AG10803 (cell line): ENCODE measurements at places on chromosomes 4 and X.

- no peak for DNase-seq
Observed at GRCh38 chr4:114497116-114497515, 101.5 kb upstream of the UGT8 start.

GRCh38 chrX:17465201-17465600 lies 90.2 kb downstream of the NHS start:
- DNase-seq, result peak; percentile 51

- peak; percentile 27 for DNase-seq
Observed at GRCh38 chr4:108685036-108685686, 34.8 kb downstream of the OSTC start.

DNA sequence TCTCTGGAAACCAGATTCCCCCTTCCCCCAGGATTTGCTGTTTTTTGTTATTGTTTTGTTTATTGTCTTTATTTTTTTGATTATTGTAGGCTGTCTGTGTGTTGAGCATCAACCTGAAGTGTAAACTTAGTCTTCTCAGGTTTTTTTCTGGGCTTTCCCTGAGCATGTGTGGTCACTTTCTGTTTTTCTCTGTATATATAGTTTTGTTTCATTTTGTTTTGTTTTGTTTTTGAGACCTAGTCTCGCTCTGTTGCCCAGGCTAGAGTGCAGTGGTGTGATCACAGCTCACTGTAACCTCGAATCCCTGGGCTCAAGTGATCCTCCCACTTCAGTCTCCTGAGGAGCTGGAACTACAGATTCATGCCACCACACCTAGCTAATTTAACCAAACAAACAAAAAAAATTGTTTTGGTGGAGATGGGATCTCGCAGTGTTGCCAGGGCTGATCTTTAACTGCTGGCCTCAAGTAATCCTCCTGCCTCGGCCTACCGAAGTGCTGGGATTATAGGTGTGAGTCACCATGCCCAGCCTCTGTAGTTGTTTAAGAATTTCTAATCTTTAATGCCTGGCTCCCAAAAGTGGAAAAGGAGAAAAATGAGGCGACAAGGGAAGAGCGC lies 9.1 kb downstream of the IL13RA1 start:
- DNase-seq, result no peak

- DNase-seq, result no peak
Observed at GRCh38 chrX:1442016-1442665, 10.6 kb downstream of the ASMTL start.

DNA sequence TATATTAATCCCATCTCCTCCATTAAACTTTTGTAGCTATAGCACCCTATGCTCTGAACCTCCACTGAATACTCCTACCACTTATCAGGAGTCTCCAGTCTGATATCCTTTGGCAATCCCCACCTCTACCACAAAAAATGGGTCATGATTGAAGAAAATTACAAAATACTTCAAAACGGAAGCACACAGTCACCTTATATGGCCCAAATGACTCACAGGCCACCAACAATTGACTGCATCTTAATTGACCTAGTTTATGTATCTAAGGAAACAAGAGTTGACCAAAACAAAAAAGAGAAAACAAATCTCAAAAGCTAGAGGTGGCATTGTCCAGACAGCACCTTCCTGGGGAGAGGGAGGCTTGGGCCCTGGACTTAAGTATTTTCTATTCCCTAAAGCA lies 120.0 kb upstream of the DIAPH2 start:
- DNase-seq, result peak; percentile 14

GRCh38 chr4:19191979-19192650 lies 1059.6 kb upstream of the SLIT2 start:
- DNase-seq, result no peak

- peak; percentile 86 for DNase-seq
Observed at GRCh38 chrX:47361538-47362511, 8.6 kb upstream of the ZNF157 start.

GRCh38 chr4:124423160-124423559 lies 289.4 kb downstream of the ANKRD50 start:
- no peak for DNase-seq

GRCh38 chr4:57154926-57155325 lies 44.7 kb upstream of the IGFBP7 start:
- DNase-seq, result no peak

DNA sequence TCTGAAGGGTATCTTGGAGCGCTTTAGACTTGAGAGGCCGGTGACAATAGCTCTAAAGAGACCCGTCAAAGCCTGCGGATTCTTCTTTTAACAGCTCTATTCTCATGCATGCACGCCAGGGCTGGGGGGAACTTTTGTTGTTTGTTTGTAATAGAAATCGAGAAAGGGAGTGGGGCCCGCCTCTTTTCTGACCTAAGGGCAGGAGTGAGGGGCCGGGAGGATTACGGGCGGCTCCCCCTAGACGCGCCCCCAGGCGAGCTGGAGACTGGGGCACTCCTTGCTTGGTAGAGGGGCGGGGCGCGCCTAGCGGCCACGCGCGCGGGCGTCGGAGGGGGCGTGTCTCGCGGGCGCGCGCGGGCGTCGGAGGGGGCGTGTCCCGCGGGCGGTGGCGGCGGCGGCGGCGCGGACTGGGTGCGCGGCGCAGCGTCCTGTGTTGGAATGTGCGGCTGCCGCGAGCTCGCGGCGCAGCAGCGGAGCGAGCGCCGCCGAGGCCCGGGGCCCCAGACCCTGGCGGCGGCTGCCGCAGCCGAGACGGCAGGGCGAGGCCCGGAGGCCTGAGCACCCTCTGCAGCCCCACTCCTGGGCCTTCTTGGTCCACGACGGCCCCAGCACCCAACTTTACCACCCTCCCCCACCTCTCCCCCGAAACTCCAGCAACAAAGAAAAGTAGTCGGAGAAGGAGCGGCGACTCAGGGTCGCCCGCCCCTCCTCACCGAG lies at the start of gene REST:
Gene REST (plus strand): TSS at position 412 of the 717 bp plus-strand sequence. CDS start 2,739 bp downstream, outside the sequence.
- peak; percentile 63 for DNase-seq

DNA sequence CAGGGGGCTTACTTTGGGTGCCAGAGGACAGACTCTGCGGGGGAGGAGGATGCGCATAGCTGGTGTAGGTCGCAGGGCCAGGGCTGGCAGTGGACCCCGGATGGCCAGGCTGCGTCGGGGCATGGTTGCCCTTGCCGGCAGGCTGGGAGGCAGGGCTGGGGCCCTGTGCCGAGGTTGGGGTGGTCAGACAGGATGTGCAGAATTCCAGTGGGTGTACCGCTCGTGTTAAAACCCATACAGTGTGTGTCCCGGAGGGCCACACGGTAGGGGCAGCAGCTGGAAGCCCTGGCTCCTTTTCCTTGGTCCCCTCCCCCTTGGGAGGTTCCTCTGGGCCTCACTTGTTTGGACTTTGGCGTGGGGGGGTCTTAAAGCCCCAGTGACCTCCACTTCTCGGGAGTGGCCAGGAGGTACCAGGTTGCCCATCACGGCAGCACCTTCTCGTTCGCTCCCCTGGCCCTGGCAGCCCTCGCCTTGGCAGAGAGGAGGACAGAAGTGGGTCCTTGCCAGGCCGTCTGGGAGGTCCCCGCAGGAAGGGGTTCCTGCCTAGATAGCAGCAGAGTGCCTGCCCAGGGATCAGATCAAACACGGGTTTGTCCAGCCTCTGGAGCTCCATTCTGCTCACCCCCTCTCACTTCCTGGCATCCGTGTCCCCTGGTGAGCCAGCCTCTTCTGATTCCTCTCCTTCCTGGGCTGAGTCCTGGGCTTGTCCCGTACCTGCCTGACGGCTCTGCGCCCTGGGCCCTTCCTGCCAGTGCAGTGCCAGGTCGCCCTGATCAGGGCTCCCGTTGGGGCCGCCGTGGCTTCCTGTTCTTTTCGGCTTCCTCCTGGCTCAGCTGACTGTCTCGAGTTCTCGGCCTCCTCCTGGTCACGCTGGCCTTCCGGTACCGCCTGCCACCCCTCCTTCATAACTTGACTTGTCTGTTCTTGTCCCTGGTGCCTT lies 56.7 kb upstream of the HGFAC start:
- no peak for DNase-seq

- peak; percentile 69 for DNase-seq
Observed at GRCh38 chr4:110164251-110164650, 34.2 kb downstream of the ELOVL6 start.

- no peak for DNase-seq
Observed at GRCh38 chr4:3516061-3516835, 16.0 kb downstream of the LRPAP1 start.

DNA sequence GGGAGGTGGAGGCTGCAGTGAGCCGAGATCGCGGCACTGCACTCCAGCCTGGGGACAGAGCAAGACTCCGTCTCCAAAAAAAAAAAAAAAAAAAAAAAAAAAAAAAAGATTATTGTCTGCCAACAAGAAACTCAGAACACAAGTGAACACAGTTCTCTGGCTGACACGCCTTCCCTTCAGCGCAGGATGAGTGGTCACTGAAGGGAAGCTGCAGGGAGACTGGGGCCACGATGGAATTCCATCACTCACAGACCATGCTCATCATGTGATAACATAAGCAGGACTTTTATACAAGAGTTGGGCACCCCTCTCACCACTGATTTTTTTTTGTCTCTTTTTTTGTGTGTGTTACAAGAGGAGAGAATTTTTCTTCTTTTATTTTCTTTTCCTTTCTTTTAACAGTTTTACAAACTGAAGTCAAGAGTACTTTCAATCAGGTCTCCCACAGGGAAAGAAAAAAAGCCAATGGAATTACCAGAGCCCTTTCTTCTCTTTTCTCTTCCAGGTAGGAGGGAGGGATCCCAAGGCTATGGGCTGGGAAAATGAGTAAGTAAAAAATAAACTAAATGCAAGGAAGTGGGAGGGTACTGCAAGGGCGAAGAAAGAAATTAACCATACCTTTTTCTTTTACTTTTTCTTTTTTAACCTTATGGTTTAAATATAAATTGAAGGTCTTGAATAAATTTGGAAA lies 435.6 kb downstream of the GPM6A start:
- no peak for DNase-seq

- no peak for DNase-seq
Observed at GRCh38 chr4:24380957-24381665, 203.2 kb downstream of the DHX15 start.

- DNase-seq, result peak; percentile 45
Observed at GRCh38 chrX:119155416-119156035, 27.9 kb upstream of the KIAA1210 start.

- no peak for DNase-seq
Observed at GRCh38 chrX:118976599-118977340, 2.4 kb downstream of the LONRF3 start.

- peak; percentile 33 for DNase-seq
Observed at GRCh38 chr4:170089274-170089667, 485 bp downstream of the AADAT start.

DNA sequence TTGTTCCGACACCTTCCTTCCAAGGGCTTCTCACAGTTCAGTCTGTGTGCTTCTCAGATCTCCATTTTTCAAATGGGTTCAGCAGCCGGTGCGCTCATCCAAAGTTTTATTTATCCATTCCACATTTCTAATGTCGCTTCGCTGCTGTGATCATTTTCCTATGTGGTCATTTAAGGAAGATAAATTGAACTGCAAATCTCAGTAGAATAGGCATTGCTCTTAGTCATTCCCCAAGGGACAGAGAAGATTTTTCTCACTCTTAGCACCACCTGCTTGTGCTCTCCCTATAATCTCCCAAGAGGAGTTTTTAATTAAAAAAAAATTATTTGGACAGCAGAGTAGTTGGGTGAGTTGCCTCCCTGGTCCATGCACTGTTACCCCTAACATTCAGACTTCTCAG lies 278.9 kb upstream of the GATB start:
- no peak for DNase-seq

DNA sequence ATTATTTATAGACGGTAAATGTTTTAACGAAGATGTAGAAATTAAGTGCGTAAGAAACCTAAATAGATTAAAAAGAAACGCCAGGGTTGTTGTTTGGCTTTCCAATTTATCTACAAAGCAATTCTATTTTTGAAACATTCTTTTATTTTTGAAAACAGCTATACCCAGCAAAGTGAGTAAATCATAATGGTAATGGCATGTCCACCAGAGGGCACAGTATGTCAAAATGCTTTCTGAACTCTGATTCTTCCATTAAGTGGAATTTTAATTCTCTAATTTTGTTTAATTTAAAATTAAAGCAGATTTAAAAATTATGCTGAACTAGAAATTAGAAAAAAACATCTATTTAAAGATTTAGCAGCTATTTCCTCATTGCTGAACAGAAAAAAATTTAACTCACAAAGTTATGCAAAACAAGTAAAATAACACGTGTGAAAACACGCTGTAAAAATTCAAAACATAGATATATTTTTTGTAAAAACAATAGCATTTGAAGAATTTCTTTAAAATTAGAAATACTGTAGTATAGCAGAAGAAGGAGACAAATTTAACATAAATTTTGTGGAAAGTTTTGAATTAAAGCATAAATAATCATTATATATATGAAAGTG lies 26.5 kb downstream of the RASSF6 start:
- DNase-seq, result peak; percentile 16

DNA sequence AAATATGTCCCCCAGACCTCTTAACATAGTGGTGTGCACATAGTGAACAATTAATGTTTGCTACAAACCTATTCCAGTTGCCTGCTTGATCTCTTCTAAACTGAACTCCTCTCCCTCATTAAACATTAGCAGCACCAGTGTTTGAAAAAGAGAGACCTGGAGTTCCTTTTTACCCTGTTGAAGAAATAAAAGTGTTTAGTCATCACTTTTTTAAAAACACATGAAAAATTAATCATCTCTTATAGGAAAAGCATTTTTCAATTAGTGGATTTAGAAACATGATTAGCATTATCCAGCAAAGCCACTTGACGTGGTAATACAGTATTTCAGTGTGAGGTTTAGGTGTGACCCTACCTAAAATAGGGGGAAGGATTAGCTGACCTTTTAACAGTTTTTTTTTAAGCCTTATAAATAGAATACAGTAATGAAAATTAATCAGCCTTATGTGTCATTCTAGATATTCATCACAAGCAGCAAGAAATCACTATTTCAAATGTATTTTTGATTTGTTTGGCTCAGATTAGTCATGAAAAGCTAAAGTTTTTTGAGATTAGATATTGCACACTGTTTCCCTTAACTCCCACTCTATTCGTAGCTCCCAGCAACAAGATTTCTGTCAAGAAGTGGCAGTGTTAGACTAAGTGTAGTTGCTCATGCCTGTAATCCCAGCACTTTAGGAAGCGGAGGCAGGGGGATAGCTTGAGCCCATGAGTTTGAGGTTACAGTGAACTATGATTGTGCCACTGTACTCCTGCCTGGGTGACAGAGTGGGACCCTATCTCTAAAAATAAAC lies 26.2 kb downstream of the CUL4B start:
- DNase-seq, result no peak

- DNase-seq, result peak; percentile 71
Observed at GRCh38 chr4:7546809-7547367, 112.2 kb upstream of the PSAPL1 start.
